ENCODE measurements at places on chromosomes 5 and 9. TPM values are rescaled to one million over a fixed set of nuclear protein-coding genes. Genes with fewer than 3 reads are reported as not detected.

GAPVD1 gene
- 14.3 TPM for polyA plus RNA-seq

PTGES gene
- 13.3 TPM for polyA plus RNA-seq

ZCCHC10 gene
- polyA plus RNA-seq: 13.6 TPM

VAV2 gene
- polyA plus RNA-seq: 6.0 TPM

ACTBL2 gene
- 0.01 TPM for polyA plus RNA-seq

NTNG2 gene
- polyA plus RNA-seq: 0.79 TPM

All from adipose tissue (tissue), 3 donors.